ENCODE measurements at places on chromosomes 2 and 18.

DNA sequence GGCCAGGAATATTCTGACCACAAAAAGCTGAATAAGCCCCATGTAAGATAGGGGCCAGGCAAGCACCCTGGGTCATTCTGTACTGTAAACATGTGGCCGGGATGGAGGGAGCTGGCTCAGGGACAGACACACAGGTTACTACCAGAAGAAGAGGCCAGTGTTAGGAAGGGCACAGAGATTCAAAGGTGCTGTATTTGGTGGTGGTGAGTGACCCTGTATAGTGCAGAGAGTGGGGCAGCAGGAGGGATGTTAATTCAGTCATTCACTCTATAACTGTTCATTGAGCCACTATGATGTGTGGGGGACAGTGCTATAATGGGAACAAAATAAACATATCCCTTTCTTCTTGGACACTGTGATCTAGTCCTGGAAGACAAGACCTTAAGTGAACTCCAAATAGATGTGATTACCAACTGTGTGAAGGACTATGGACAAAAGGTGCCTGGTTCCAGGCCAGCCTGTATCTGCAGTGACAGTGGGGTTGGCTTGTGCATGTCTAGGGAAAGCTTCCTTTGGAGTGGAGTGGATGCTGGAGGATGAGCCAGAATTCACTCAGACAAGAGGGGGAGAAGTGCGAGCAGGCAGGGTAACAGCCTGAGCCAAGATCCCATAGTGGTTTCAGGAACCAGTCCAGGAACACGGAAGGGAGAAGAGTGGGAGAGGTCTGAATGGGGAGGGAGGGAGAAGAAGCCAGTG lies 8.3 kb downstream of the MOCOS start:
- DNase-seq: no peak

GRCh38 chr2:121707344-121707919 lies 29.2 kb downstream of the NIFK start:
- no peak for DNase-seq

DNA sequence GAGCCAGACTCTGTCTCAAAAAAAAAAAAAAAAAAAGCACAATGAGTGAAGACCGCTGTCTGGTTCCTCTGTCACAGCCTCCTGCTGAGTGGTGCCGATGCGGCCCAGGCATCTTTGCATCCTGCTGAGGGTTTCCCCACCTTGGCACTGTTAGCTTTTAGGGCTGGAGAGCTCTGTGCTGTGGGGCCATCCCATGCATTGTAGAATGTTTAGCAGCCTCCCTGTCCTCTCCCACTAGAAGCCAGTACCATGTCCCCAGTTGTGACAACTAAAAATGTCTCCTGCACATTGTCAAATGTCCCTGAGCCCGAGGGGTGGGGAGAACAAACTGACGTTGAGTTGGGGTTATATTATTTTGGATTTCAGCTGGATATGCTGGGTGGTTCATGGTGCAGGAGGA lies 7.9 kb upstream of the COLEC11 start:
- DNase-seq: no peak

GRCh38 chr2:160257041-160257742 lies 57.1 kb upstream of the ITGB6 start:
- DNase-seq: no peak

- no peak for DNase-seq
Observed at GRCh38 chr2:228559774-228560415, 378.4 kb upstream of the SPHKAP start.

DNA sequence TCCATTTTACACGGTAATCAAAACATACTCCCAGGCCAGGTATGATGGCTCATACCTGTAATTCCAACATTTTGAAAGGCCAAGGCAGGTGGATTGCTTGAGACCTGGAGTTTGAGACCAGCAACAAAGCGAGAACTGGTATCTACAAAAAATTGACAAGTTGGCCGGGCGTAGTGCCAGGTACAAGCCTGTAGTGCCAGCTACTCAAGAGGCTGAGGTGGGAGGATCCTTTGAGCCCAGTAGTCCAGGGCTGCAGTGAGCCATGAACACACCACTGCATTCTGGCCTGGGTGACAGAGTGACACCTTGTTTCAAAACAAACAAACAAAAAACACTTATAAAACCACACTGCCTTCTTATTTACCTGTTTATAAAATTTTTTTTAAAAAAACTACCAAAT lies 80.8 kb downstream of the GAREM1 start:
- no peak for DNase-seq

- DNase-seq: no peak
Observed at GRCh38 chr2:27792759-27793158, 21.2 kb downstream of the MRPL33 start.

DNA sequence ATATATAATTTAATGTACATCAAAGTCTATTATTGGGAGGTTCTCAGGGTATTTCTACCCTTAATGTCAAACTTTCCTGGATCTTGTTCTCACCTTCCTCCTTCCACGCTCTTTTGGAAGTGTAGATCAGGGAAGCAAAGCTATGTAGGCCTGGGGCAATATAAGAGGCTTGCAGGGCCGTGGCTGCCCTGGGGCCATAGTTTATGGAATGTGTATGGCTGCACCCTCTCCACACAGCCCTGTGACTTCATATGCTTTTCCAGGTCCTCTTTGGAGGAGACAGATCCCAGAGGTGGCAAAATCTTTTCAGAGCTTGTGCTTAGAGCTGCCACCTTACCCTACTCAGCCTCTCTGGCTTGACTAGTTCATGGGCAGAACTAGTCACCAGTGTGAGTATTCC lies 82.9 kb downstream of the PLB1 start:
- DNase-seq: no peak

GRCh38 chr2:97992836-97993825 lies 2.6 kb downstream of the TMEM131 start:
- DNase-seq: no peak

GRCh38 chr2:83342860-83343329 lies 1116.2 kb downstream of the SUCLG1 start:
- DNase-seq: no peak

Measured in stimulated activated CD8-positive, alpha-beta memory T cell treated with anti-CD3 and anti-CD28 coated beads, Interleukin-12 subunit alpha, Interleukin-12 subunit beta, amount 100 ng/mL, for 4 hours (primary cell).